WTC11 (cell line): ENCODE measurements at places on chromosomes 5 and 9.
A peak's percentile ranks its signal among the peaks of the same experiment; 100 is the strongest.

- no peak for DNase-seq
- no peaks in the 10 kb centered on the region for H3K36me3 ChIP-seq
- H3K27ac ChIP-seq: no peak overlapping the region
Observed at GRCh38 chr5:33527696-33528095, 86.9 kb downstream of the TARS1 start.

- H3K27me3 ChIP-seq: no peaks in the 10 kb centered on the region; the same call in 1 of the 2 replicates
- H3K36me3 ChIP-seq: no peaks in the 10 kb centered on the region
- peaks cover 6% of the 10 kb centered on the region for H3K4me1 ChIP-seq
Observed at GRCh38 chr5:2832394-2832793, 80.9 kb upstream of the IRX2 start.

GRCh38 chr5:61098251-61098995, 63.8 kb downstream of the SMIM15 start:
- H3K27me3 ChIP-seq: no peaks in the 10 kb centered on the region
- H3K4me3 ChIP-seq: no peak overlapping the region
- no peak for DNase-seq

DNA sequence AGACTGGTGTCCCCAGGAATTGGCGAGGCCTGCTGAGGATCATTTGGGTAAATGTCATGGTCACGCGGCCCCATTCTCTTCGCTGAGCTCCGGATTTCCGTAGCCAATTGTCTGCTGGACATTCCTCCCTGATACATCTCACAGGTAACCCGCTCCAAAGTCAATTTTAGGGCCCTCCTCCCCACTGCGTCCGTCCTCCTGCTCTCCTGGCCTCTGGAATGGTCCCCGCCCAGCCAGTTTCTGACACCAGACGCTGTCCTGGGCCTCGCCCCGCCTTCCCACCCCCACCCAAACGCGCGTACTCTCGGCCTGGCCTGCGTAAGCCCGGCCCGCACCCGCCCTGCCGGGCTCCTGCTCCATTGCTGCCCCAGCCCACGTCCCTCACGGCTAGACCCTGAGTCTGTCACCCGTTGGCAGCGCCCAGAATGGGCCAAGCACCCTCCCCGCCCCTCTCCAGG, 202.0 kb downstream of the AUH start:
- H3K27me3 ChIP-seq: peaks cover 4% of the 10 kb centered on the region; the same call in 1 of the 2 replicates
- no peaks in the 10 kb centered on the region for H3K36me3 ChIP-seq
- peaks cover 21% of the 10 kb centered on the region for H3K4me1 ChIP-seq
- DNase-seq: no peak

DNA sequence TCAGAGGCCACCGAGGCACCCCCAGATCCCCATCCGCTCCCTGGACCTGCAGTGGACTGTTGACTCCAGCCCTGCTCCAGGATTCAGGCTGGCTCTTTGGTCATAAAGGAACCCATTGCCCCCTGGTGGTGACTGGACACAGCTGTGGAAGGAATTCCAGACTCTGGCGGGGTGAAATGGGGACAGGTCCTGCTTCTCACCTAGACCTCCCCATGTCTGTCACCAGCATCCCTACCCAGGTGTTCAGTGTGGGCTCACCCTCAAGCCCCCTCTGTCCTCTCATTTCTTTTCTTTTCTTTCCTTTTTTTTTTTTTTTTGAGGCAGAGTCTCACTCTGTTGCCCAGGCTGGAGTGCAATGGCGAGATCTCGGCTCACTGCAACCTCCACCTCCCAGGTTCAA, 25.5 kb upstream of the STXBP1 start:
- DNase-seq: peak; percentile 86
- H3K27ac ChIP-seq: no peak overlapping the region
- peaks cover 15% of the 10 kb centered on the region for H3K4me1 ChIP-seq
- no peaks in the 10 kb centered on the region for H3K27me3 ChIP-seq
- H3K36me3 ChIP-seq: no peaks in the 10 kb centered on the region

DNA sequence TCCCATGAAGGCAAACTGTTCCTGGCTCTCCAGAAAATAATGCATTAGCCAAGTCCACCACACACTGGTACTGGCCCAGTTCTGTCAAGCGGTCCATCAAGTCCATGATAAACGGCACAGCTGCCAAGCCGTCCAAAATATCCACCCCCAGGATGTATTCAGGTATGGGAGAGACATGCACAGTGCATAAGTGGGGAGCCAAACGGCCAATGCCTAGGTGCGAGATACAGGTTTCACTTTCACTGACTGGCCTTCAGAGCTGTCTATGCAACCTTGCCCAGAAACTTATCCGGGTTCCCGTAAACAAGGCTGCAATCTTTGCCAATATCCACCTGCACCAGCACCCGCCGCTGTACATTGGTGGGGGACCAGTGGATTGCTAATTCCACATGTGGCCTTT, 795.8 kb downstream of the EFNA5 start:
- no peaks in the 10 kb centered on the region for H3K27me3 ChIP-seq
- no peak overlapping the region for H3K27ac ChIP-seq
- DNase-seq: no peak
- H3K4me3 ChIP-seq: no peak overlapping the region
